Right renal cortex interstitium (tissue), 3 donors: ENCODE measurements at places on chromosomes 12 and 14. TPM values are rescaled to one million over a fixed set of nuclear protein-coding genes. Genes with fewer than 3 reads are reported as not detected.

The RTN1 gene
- 3.6 TPM for polyA plus RNA-seq

The OAS2 gene
- polyA plus RNA-seq: 9.6 TPM

The RNU4-1 gene
- not detected for polyA plus RNA-seq

The PTPN6 gene
- 21.1 TPM for polyA plus RNA-seq

The HAL gene
- 0.46 TPM for polyA plus RNA-seq

The SLC2A14 gene
- polyA plus RNA-seq: 0.40 TPM

The MMP17 gene
- 0.75 TPM for polyA plus RNA-seq

The FSCB gene
- polyA plus RNA-seq: not detected

The TAS2R14 gene
- polyA plus RNA-seq: 2.9 TPM

The KRT6A gene
- polyA plus RNA-seq: not detected

The HSPB8 gene
- polyA plus RNA-seq: 8.0 TPM

The BBS10 gene
- polyA plus RNA-seq: 34.8 TPM

The WSCD2 gene
- polyA plus RNA-seq: 10.7 TPM

The JAG2 gene
- 8.0 TPM for polyA plus RNA-seq

The NKX2-1 gene
- not detected for polyA plus RNA-seq

The ARF3 gene
- 153 TPM for polyA plus RNA-seq

The ESYT1 gene
- polyA plus RNA-seq: 77.6 TPM

The SERPINA1 gene
- polyA plus RNA-seq: 101 TPM

The ERP27 gene
- polyA plus RNA-seq: 37.2 TPM

The MANSC4 gene
- polyA plus RNA-seq: 0.24 TPM

The RPGRIP1 gene
- polyA plus RNA-seq: 0.47 TPM

The BCAT1 gene
- 56.2 TPM for polyA plus RNA-seq

The COQ5 gene
- polyA plus RNA-seq: 68.3 TPM

The SELPLG gene
- polyA plus RNA-seq: 1.6 TPM

The GPR84 gene
- 0.08 TPM for polyA plus RNA-seq

The IL22 gene
- polyA plus RNA-seq: not detected

The SLC10A1 gene
- polyA plus RNA-seq: 0.24 TPM

The SYCP3 gene
- 2.5 TPM for polyA plus RNA-seq

The SDSL gene
- 12.0 TPM for polyA plus RNA-seq

The INHBC gene
- polyA plus RNA-seq: 0.21 TPM

The TOGARAM1 gene
- polyA plus RNA-seq: 35.7 TPM

The ZDHHC22 gene
- 0.35 TPM for polyA plus RNA-seq

The TMPRSS12 gene
- not detected for polyA plus RNA-seq

The AKAP5 gene
- polyA plus RNA-seq: 5.2 TPM

The SDS gene
- polyA plus RNA-seq: not detected

The GARIN6 gene
- not detected for polyA plus RNA-seq

The A2ML1 gene
- polyA plus RNA-seq: 0.11 TPM

The CD163 gene
- polyA plus RNA-seq: 9.4 TPM

The E2F7 gene
- polyA plus RNA-seq: 6.5 TPM

The FLRT2 gene
- polyA plus RNA-seq: 243 TPM

The TTC8 gene
- 35.9 TPM for polyA plus RNA-seq

The NR2C1 gene
- polyA plus RNA-seq: 75.5 TPM

The KLRG1 gene
- polyA plus RNA-seq: 2.8 TPM

The VEZT gene
- 82.8 TPM for polyA plus RNA-seq

The AGAP2 gene
- 1.2 TPM for polyA plus RNA-seq

The TMEM132D gene
- 1.7 TPM for polyA plus RNA-seq

The AQP2 gene
- 104 TPM for polyA plus RNA-seq

The OVCH1 gene
- 0.23 TPM for polyA plus RNA-seq

The CCDC196 gene
- polyA plus RNA-seq: 0.22 TPM

The IRF2BPL gene
- polyA plus RNA-seq: 48.1 TPM
